ENCODE measurements at places on chromosomes 3 and 15. TPM values are rescaled to one million over a fixed set of nuclear protein-coding genes. Genes with fewer than 3 reads are reported as not detected.

- no peak for DNase-seq
Observed at GRCh38 chr15:70236341-70237086, 138.8 kb upstream of the TLE3 start.

- DNase-seq = peak; percentile 6
Observed at GRCh38 chr15:81809543-81809942, 236.3 kb downstream of the MEX3B start.

DNA sequence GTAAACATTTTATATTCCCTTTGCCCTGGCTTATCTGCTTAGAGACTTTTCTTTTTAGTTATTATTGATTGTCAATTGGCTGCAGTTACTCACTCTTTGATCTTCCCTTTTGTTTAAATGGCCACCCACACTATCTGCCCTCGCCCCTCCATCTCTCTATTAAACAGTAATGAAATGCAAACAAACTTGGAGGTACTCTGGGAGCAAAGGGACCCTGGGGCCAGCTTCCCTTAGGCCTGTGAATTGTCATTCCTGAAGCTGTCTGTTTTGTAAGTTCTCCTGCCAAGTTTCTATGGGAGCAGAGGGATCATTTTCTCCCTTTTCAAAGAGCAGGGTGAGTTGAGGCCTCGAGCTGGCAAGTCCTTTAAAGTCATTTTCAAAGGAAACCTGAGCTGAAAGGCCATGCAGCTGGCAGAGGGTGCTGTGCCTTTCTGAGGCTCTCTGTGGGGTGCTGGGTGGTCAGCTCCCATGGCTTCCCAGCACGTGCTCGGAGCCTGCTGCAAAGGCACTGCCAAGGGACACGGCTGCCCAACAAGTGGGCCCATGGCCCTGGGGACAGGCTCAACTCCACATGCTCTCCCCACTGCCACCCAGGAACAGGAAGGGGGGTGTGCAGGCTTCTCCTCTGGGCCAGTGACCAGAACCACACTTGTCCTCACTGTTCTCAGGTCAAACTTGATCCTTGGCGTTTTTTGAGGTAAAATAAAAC, 17.4 kb upstream of the RTP2 start:
- DNase-seq = no peak

Gene LYZL4
- not detected for total RNA-seq

Data from CD8-positive, alpha-beta T cell (primary cell).